ENCODE measurements at places on chromosomes 12 and 14.
A peak's percentile ranks its signal among the peaks of the same experiment; 100 is the strongest.

GRCh38 chr14:100423317-100424010 lies 100.3 kb downstream of the SLC25A47 start:
- DNase-seq: no peak

- DNase-seq: no peak
Observed at GRCh38 chr12:28331130-28331529, 140.9 kb downstream of the CCDC91 start.

DNA sequence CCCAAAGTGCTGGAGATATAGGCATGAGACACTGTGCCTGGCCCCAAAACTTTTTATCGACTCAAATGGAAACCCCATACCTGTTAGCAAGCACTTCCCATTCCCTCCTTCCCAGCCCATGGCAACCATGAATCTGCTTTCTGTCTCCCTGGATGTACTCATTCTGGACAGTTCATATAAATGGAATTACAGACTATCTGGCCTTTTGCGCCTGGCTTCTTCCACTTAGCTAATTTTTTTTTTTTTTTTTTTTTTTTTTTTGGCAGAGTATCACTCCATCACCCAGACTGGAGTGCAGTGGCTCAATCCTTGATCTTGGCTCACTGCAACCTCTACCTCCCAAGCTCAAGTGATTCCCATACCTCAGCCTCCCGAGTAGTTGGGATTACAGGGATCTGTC lies 134.5 kb upstream of the MED13L start:
- no peak for DNase-seq

DNA sequence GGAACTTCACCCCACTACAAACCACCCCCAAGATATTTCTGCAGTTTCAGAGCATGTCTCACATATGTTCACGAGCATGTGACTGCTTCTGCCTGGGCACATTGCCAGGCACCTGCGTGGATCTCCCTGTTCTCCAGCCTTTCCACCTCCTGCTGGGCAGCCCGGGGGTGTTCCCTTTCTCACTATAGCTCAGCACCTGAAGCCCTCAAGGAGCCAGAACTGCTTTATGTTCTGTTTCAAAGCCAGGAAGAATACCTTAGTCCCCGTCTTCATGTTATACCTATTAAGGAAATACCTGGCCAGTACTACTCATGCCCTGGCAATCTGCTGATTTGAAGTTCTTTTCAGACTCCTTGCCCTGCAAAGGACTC lies 4.2 kb upstream of the FGF6 start:
- DNase-seq: no peak

DNA sequence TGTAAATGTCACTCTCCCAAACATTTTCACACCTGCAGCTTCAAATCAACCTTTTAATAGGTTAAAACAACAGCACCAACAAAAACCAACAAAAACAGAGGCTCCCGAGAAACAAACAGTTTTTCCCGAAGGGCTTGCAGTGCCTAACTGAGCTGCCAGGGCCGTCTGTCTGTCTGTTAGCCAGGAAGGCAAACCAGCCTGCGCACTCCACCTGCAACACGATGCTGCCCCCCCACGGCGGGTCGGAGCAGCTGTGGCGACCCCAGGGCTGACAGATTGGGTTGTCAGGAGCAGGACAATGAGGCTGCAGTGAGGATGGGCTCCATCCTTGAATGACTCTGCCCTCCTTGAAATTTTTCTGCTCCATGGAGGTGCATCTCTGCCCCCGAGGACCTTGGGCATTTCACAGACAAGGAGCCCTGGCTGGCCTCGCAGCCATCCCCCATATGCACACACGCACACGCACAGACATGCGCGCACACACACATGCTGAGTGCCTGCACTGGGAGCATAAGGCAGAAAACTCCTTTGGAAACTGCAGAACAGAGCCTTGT lies 2.6 kb downstream of the RTL1 start:
- DNase-seq: no peak

DNA sequence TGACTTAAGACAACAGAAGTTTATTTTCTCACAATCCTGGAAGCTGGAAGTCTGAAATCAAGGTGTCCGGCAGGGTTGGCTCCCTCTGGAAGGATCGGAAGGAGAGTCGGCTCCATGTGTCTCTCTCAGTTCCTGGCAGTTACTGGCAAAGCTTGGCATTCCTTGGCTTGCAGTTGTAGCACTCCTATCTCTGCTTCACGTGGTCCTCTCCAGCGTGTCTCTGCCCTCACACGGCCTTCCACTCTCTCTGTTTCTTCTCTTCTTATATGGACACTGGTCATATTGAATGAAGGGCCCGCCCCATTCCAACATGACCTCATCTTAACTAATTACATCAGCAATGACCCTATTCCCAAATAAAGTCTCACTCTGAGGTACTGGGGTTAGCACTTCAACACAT lies 60.1 kb upstream of the TUNAR start:
- no peak for DNase-seq

- no peak for DNase-seq
Observed at GRCh38 chr12:13735734-13736133, 245.7 kb downstream of the GRIN2B start.

- DNase-seq: no peak
Observed at GRCh38 chr14:98751110-98751509, 520.9 kb downstream of the BCL11B start.

DNA sequence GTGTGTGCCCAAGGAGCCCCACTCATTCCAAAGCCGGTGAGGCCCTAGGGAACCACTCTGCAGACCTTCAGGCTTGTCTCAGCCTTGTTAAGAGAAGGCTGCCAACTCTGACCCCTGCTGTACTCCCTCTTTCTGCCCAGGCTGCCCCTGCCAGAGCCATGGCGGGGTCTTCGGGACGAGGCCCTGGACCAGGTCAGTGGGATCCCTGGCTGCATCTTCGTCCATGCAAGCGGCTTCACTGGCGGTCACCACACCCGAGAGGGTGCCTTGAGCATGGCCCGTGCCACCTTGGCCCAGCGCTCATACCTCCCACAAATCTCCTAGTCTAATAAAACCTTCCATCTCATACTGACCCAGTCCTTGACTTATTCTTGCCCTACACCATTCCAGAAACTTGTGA lies 7.3 kb downstream of the MYG1 start:
- no peak for DNase-seq

DNA sequence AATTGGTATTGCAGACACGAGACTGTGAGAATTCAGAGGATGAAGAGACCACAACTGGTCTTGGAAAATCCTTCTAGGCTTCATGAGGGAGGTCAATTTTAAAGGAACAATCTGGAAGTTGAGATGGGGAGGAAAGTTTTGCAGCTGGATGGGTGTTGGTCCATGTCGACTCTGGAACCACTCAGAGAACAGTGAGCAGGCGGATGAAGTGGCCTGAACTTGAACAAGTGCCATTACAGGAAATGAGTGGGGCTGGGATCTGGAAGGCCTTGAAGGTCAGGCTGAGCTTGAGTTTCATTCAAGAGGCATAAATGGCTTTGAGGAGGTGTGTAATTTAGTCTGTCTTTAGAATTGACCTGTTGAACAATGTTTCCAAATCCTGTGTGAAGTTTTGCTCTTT lies 140.9 kb downstream of the GALC start:
- DNase-seq: no peak

- no peak for DNase-seq
Observed at GRCh38 chr12:45290216-45290605, 74.3 kb downstream of the ANO6 start.

DNA sequence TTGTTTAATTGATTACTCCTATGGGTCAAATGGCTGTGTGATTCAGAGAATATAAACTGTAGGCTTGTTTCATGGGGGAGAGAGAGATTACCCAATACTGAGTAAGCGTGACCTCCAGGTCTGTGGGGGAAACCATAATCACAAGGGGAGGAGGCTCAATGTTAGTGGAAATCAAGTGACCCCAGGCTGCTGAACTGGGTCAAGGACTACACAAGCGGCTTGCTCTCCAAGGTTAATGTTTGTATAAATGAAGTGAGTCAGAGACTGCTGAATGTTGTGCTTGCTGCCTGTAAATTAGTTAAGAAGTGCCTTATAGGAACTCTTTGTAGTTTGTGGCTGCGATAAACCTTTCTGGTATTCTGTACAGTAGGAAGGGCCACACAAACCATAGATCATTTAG lies 479.7 kb downstream of the AACS start:
- DNase-seq: no peak

GRCh38 chr14:25178255-25178654 lies 128.3 kb upstream of the STXBP6 start:
- no peak for DNase-seq

DNA sequence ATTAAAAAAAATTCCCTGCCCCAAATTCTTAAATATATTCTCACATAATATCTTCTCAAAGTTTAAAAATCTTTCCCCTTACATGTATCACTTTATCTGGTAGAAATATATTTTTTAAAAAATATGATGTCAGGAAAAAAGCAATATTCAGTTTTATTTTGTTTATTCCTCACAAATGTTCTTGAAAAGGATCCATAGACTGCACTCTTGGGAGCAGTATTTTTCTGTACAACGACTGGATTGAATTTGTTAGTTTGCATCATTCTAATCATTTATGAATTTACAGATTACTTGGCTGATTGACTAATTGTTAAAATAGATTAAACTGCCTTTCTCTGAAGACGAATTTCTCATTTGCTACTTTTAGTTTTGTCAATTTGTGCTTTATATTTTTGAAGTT lies 468.1 kb upstream of the NOVA1 start:
- no peak for DNase-seq

GRCh38 chr14:44204061-44204835 lies 302.8 kb downstream of the FSCB start:
- peak; percentile 22 for DNase-seq

DNA sequence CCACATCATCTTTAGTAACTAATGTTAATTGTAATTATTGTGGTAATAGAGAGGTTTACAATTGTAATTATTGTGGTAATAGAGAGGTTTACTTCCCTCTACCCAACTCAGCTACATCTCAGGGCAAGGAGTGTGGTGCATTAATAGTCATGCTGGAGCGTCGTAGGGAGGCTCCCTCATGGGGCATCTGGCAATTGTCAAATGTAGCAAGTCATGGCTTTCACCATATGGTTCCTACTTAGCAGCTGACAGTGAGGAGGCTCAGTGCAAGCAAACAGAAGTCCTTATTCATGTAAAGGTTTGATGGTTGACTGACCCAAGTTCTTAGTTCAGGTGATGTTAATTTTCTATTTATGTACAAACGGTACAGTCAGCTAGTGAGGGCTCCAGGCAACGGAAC lies 1012.0 kb downstream of the FLRT2 start:
- DNase-seq: no peak

DNA sequence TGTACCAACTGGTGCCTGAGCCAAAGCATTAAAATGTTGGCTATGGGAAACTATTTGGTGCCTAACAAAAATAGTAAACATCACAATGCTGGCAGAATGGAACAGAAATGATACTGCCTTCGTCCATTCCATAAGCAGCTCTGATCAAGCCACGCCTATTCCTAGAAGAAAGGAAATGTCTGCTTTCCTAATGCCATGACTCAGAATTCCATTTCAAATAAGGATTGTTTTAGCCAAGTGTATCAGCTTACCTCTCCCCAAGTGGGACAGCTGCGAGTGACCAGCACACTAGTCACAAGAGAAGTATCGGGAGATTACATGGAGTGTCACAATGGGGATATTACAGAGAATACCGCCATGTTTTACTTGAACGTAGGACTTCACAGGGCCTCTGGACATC lies 38.7 kb downstream of the GLT8D2 start:
- peak; percentile 68 for DNase-seq

- peak; percentile 63 for DNase-seq
Observed at GRCh38 chr12:48980953-48981756, 3.0 kb downstream of the WNT1 start.

- peak; percentile 62 for DNase-seq
Observed at GRCh38 chr12:4562034-4562657, at the start of gene DYRK4. DYRK4 (plus strand) TSS chr12:4562208; CDS start chr12:4562246, 38 bp downstream.

- DNase-seq: peak; percentile 59
Observed at GRCh38 chr12:43835656-43836474, at the start of gene TMEM117. TMEM117 (plus strand) TSS chr12:43836081.

GRCh38 chr12:56987011-56987410 lies 19.3 kb downstream of the ZBTB39 start:
- DNase-seq: no peak

GRCh38 chr12:45232146-45232755 lies 16.4 kb downstream of the ANO6 start:
- no peak for DNase-seq

- no peak for DNase-seq
Observed at GRCh38 chr14:88910386-88910785, 85.9 kb downstream of the TTC8 start.

- peak; percentile 72 for DNase-seq
Observed at GRCh38 chr12:124391340-124392261, 96.7 kb downstream of the RFLNA start.

- DNase-seq: no peak
Observed at GRCh38 chr12:4829161-4829792, 80.4 kb upstream of the KCNA1 start.
